ENCODE measurements at places on chromosomes 1 and 21.

GRCh38 chr1:71001624-71002023, 46.0 kb downstream of the PTGER3 start:
- no peak for DNase-seq

DNA sequence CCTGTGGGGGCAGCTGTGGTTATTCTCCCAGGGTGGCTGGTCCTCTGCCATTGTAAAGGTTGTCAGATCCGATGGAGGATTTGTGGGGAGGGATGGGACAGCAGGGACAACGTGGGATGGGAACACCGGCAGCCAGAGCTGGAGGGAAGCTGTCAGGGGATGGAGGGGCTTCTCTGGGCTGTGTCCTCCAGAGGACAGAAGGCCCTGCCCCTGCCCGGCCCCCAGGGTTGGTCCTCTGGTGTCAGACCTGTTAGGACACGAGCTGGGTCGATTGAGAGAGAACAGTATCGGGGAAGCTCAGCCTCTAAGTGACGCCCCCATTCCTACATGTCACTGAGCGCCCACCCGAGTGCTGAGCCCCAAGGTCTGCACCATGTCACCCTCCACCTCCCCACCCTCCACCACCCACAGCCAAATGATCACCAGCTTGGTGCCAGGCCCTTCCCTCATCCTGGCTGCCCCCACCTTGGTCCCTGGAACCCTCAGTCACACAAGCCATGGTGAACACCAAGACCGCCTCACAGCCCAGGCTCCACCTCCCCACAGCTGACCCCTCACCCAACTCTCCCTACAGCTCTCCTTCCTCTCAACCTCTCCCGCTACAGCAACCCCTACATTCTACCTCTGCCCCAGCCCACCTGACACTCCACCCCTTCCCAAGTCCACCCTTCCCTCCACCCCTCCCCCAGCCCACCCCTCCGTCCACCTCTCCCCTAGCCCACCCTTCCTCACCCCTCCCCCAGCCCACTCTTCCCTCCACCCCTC, 244.4 kb downstream of the MATN1 start:
- no peak for DNase-seq

DNA sequence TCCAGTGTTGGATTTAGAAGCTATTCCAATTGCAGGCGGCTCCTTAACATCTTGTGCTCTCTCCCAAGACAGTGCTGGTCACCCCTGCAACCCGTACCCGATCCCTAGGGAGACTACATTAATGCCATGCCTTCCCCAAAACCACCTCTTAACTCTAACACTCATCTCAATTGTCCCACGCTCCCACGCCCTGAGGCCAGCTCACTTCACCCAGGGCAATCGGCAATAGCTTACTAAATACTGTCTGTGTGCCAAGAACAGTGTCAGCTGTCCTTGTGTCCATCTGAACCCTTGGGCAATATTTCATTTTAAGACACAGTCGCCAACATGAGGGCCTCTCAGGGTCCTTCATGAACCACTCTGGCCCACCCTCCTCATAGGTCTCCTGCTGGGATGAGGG, 13.9 kb downstream of the C1orf198 start:
- DNase-seq = no peak

- no peak for DNase-seq
Observed at GRCh38 chr1:173195596-173196088, 11.5 kb downstream of the TNFSF4 start.

GRCh38 chr21:43315244-43316137, 111.4 kb downstream of the SIK1 start:
- DNase-seq = no peak

DNA sequence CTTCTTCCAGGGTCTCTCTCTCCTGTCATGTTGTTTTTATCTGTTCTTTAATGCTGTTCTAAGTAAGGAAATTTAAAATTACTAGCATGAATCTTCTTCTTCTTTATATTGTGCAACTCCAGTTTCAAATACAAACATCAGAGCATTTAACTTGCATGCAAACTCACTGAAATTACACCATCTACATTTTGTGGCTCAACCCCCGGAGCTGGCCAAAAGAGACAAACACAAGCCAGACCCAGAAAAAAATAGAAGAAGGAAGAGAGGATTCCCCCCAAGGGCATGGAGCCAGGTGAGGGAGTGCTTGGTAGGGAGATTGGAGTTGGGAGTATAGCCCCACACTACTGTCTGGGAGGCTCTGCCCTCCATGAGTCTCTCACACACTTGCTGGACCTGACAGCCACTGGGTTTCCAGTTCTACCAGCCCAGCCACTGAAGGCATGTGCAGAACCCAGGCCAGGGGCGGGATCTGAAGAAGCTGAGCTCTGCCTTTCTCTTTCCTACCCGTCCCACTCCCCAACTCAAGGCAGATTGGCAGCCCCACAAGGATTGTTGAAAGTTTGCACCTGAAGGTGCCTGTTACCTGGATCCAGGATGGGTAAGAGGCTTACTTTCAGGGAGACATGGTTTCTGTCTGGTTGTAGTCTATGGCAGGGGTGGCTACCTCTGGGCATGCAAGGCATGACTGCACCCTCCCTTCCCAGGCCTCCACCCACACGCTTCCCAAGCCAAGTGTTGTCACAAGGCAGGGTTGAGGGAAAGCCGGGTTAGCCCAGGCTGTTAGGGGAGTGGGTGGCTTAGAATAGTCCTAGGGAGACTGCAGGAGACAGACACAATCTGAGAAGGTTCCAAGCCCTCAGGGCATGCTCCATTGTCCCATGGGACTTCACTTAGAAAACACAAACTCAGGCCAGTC, 297.2 kb downstream of the TGFB2 start:
- DNase-seq = no peak

GRCh38 chr1:201742955-201743805, 85.8 kb upstream of the IPO9 start:
- no peak for DNase-seq

DNA sequence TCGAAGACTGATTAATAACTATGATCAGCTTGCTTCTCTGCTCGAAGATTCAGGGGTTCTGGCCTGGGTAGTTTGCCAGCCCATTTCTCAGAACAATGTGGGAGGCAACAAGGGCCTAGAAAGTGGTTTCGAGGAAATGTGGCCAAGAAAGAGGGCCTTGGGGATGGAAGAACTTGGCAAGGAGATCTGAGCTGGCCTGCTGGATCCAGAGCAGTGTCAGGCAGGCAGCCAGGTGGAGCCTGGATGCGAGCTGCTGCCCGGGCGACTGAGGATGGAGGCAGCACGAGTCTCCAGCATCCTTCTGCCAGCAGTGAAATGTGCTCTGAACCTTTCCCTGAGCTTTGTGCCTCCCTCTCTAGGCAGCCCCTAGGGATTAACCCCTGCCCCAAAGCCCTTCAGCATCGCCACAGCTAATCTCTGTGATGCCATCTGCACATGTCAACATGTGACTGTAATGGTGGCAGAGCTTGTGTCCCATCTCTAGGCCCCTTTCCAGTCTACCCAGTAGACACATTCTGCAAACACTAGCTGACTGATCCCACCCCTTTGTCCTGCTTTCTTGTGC, 61.0 kb upstream of the NEK2 start:
- DNase-seq = no peak

All from hepatic stellate cell (primary cell).